ENCODE measurements at places on chromosomes 1 and 21.
A peak's percentile ranks its signal among the peaks of the same experiment; 100 is the strongest.

DNA sequence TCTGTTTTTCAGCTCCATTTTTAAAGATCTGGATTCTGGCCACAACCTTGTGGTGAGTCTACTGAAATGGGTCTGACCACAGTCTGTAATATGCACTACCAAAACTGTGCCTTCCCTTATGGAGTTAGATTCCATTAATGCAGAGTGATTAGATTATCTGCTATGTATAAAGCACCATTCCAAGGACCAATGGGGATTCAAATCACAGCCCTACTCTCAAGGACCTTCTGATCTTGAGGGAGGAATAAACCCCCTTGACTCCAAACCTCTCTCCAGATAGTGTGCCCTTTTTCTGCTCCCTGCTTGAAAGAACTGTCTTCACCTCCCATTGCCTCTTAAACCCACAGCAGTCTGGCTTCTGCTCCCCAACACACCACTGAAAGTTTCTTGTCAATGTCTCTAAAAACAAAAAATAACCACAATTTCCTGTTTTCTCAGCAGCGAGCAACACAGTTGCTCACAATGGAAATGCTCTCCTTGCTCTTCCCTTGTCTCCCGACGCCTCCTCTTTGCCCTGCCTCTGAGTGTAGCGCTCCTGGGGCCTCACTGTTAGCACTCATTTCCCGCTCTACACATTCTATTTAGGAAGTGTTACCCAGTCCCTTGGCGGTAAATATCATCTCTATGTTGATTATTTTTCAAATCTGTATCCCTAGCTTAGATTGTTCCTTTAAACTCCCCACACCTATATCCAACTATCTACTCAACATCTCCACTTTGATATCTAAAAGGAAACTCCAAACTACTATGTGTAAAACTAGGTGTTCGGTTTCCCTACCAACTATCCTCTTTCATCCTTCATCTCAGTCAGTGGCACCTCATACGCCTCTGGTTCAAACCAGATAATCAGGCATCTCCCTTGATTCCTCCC lies 13.6 kb downstream of the PCNX2 start:
- DNase-seq, result no peak

GRCh38 chr1:59007429-59007819 lies 223.6 kb upstream of the JUN start:
- DNase-seq, result no peak

DNA sequence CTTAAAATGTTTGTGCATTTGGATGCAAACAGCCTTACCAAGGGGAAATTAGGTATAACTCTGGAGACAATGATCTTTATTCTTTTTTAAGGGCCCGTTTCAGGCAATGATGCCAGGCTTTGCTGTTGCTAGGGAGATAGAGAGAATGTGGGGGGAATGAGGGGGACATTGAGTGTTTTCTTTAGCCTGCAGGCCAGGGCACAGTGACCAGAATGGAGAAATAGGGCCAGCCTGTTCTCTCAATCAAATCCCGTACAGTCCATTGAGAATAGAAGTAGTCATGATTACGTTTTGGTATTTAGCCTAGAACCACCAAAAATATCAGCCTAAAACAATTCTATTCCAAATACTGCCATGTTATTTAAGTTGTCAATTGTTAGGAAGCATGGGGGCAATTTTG lies 49.0 kb downstream of the RGS7 start:
- DNase-seq, result no peak

DNA sequence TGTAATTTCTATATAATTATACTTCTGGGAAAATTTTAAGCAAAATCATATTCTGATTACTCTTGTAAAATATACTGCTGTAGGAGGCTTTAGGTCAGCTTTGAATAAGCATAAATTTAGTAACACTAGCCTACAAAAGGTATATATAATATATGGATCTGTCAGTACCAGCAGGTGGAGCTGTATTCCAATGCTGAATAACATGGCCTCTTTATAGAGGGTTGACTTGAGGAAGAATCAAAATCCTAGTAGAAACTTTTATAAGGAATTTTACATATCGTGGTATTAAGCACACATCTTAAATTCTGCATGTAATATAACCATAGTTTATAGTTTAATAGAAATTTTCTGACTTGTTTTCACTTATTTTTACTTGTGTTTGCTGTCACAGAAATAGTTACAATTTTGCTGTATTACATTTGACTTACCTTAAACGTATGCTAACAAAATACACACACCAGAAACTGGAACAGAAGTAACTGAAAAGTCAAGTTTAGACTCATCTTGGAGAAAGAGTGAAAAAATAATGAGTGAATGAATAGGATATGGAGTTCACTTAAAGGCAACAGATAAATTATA lies 79.3 kb downstream of the HMCN1 start:
- peak; percentile 64 for DNase-seq

DNA sequence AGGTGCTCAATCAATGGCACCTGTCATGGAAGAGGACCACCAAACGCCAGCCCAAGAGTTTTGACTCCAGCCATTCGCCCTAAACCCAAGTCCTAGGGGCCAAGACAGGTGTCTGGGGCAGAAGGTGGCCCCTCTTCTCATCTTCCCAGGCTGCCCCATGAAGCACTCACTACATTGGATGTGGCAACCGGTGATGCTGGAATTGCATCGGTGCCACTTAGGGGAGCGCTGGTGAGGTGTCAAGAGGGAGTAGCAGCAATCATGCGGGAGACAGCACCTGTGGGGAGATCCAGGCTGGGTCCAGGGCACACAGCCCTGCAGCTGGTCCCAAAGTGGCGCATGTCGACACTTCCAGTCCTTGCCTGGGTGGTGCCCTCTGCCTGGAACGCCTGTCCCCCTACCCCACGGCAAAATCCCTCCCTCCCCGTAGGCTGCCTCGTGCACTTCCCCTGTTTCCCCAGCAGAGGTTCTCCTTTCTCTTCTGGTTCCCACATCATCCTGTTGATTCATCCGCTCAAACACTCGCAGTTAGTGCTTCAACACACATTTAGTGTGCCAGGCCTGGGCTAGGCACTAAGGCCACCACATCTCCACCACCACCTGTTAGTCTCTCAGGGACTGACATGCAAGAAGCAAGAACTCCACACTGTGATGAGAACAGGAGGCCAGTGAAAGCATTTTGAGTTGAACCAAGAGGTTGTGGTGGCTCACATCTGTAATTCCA lies 18.5 kb downstream of the PLA2G2D start:
- peak; percentile 70 for DNase-seq

DNA sequence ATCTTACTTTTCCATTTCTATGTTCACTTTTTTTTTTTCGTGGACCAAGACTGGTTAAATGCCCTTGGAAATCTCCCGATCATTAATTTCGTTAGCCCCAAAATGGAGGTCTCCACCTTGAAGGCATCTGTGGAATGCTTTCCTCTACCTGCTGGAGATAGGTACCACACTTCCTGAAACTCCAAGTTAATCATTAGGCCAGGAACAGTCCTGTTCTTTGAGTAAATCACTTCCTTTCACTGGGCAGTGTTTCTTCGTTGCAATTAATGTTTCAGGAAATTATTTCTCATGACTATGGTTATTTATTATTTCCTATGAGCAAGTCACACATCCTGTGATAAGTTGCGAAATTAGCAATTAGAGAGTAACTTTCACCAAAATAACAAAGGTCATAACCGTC lies 225.2 kb upstream of the LYPLAL1 start:
- DNase-seq, result no peak

DNA sequence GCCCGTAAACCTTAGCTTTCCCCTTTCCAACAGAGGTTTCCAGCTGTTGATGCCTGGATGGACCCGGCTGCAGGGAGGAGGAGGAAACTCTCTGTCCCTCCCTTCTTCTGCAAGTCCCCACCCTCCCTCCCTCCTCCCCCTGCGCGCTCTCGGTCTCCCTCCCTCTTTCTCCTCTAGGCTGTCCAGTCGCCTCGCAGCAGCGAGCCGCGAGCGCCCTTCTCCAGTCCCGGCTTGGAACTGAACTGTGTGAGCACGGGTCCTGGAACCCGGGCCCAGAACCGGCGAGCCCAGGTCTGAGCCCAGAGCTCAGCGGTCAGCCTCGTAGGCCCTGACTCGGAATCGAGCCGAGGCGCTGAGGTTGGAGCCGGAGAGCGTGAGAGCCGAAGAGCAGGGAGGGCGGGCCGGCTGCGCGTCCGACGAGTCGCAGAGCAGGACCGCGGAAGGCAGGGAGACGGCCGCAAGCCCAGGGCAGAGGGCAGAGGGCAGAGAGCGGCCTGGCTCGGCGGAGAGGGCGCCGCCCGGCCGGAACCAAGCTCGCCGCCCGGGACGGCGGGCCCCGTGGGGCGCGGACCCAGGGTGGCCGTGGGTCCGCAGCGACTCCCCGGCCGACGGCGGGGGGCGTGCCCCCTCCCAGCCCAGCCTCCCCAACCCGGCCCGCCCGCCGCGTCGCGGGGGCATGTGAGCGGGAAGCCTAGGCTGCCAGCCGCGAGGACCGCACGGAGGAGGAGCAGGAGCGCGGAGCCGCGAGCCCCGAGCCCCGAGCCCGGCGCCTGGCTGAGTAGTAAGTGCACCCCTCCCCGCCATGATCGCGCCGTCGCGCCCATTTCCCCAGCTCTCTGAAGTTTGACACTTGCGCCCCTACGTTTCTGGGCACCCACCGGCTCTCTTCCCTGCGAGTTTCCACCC lies at the start of gene SOX13:
Gene SOX13, plus strand, starts transcription at position 185 of the 906 bp plus-strand sequence. CDS start 39,801 bp downstream, outside the sequence.
- DNase-seq, result peak; percentile 94

- no peak for DNase-seq
Measured at GRCh38 chr1:112767646-112768045, 52.5 kb upstream of the PPM1J start.

DNA sequence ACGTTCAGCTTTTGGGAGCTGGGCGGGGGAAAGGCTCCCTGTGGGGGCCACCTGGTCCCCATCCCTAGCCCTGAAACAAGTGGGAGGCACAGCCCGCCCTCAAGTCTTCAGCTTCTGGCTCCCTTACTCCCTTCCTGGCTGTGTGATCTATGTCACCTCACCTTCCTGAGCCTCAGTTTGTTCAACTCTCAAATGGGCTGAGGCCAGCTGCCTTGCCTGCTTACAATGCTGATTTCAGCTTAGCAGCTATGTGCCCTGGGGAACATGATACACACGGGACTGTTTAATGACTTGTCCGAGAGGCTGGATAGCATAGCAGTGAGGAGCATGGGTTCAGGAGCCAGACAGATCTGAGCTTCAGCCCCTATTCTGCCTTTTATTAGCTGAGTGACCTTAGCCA lies 19.3 kb downstream of the GRHL3 start:
- DNase-seq, result no peak

Measured in eye (tissue), 1 donor.